ENCODE measurements at places on chromosomes 5 and 9. TPM values are rescaled to one million over a fixed set of nuclear protein-coding genes. Genes with fewer than 3 reads are reported as not detected.

Gene RUSC2
- 33.7 TPM for total RNA-seq

DNA sequence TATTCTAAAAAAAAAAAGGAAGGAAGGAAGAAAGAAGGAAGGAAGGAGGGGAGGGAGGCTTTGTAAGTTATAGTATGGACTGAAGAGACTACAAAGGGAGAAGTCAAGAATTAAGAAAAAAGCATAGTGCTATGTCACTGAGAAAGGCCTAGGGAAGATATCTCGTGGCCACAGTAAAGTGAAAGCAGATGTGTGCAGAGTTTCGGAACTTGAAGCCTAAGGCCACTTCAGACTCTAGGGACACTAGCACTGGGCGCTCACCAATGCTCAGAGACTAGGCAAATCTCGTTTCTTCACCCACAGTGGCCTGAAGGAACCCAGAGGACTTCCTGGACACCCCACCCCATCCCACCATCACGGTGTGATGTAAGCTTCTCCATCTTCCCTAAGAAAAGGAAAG lies 181.4 kb upstream of the TRPM3 start:
- DNase-seq: peak; percentile 6

DNA sequence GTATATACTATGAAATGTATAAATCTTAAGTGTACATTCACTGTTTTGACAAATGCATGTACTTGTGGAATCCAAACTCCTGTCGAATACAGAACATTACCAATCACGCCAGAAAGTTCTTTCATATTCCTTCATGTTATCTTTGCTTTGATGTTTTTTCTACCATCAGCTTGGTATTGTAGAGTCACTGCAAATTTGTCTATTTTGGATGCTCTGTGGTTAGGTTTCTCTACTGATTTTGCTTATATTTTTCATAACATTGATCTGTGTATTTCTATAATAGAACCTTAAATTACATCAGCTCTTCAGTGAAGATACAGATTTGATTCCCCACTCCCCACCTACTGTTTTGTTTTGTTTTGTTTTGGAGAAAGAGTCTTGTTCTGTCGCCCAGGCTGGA lies 30.8 kb downstream of the HABP4 start:
- DNase-seq: no peak

DNA sequence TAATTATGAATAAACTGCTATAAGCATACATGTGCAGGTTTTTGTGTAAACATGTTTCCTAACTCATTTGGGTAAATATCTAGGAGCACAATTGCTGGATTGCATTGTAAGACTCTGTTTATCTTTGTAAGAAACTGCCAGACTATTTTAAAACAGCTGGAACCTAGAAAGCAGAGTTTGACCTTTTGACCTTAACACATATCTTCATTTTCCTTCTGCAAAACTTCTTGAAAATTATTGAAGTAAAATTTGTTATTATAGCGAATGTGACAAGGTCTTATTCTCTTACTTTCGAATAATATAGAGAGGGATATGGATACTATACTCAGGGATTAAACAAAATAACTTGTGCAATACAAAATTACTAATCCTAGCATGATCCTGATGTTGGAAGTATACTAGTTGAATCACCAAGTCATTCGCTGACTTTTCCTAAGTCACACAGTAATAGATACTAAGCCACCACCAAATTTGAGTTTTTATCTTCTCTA lies 3.2 kb upstream of the ANXA1 start:
- DNase-seq: no peak

- DNase-seq: no peak
These were observed 13.2 kb upstream of the ZBTB43 start for GRCh38 chr9:126791406-126792230.

DNA sequence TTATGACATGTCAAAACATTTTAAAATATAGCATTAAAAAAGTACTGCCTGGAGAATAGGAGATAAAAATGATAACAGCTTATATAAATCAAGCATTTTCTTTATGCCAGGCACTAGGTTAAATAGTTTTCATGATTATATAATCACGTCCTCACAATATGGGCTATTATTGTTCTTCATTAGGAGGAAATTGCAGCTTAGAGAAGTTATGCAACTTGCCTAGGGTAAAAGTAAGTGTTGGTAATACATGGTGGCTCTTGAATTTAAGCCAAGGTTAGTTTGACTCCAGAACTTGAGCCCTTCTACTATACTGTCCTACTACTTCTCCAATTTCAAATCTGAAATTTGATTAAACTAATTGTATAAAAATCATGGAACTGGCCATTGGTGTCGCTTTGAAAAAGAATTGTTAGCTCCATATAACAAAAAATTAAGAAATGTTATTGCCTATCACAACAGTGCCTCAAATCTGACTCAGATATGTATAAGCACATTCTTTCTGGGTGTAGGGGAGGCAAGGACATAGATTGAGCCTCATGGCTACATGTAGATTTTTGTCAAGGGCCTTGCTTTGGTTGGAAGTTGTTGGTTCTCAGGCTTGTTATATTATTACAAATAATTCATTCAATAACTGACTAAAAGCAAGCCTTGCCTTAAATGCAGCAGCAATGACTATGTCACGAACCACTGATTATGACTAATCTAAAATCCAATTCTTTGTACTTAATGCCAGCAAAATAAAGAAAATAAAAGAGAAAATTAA lies 223.5 kb upstream of the DAB2 start:
- DNase-seq: no peak
